ENCODE measurements at places on chromosomes 5 and 9.

- DNase-seq, result no peak
Observed at GRCh38 chr5:56290378-56291078, 57.4 kb upstream of the ANKRD55 start.

DNA sequence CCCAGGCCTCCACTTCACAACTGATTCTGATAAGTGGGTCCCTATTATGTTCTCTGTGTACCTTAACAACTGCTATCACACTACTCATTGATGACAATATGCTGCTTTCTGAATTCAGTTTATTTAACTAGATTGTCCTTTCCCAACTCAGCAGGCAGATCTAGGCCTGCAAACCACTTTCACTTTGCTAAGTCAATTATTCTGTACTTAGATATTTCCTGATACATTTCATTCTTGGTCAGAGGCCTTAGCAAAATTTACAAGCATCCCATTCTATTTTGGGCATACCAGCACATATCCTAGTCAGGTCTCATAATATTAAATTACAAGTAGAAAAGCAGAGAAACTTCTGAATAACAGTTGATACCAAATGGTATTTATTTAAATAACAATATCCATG, 235.7 kb upstream of the HAPLN1 start:
- DNase-seq, result no peak

DNA sequence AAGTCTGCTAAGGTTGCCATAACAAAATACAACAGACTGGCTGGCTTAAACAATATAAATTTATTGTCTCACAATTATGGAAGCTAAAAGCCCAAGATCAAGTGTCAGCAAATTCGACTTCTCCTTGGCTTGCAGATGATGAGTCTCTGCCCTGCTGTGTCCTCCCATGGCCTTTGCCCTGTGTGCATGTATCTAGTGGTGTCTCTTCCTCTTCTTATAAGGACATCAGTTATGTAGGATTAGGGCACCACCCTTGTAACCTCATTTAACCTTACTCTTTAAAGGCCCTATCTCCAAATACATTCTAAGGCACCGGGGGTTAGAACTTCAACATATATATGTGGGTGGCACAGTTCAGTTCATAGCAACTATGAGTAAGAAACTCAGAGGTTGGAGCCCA, 157.9 kb upstream of the RASA1 start:
- no peak for DNase-seq

GRCh38 chr9:134712243-134712642, 70.6 kb downstream of the COL5A1 start:
- no peak for DNase-seq

GRCh38 chr9:93994545-93994944, 39.4 kb upstream of the BARX1 start:
- DNase-seq, result no peak

- DNase-seq, result no peak
Observed at GRCh38 chr5:175873088-175873454, 1.7 kb downstream of the CPLX2 start.

DNA sequence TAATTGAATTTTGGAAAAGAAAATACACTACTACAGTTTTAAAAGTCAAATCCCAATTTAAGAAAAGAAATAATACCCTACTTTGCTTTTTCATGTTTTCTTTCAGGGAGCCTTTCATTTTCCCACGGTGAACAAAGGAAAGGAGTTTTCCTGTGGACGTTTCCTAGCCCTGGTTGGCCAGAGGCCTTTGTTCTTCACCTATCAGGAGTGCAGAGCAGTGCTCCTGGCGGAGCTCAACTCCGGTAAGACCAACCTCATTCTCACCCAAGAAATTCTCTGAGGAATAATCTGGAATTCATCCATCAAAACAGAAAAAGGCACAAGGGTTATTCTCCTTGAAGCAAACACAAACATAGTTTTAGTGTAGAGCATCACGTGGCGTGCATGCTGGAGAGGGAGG, 248.9 kb downstream of the ADGRV1 start:
- DNase-seq, result no peak

DNA sequence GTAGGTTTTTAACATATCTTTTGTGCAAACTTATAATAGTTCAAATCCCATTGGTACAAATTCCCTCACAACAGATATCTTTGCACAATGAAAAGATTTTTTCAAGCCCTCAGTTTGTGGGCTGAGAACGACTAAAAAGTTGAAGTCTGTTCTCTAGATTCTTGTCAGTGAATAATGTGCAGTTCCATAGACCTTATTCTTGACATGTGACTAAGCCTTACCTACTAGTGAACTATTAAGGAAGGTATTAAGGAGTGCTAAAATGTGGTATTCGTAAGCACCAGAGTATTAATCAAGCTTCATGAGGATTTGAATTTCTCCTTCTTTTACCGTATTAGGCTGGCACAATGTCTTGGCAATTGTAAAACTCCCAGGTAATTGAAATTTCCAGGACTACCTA, 205.6 kb upstream of the DMRTA1 start:
- DNase-seq, result no peak
